Posterior vena cava (tissue), 2 donors: ENCODE measurements at places on chromosomes 13 and 19. TPM values are rescaled to one million over a fixed set of nuclear protein-coding genes. Genes with fewer than 3 reads are reported as not detected.

Gene CDK8
- 12.5 TPM for total RNA-seq

Gene GJB6
- total RNA-seq, result not detected

Gene RASIP1
- total RNA-seq, result 13.8 TPM

Gene EFNA2
- not detected for total RNA-seq

Gene CYP2A7
- total RNA-seq, result not detected

Gene TNNI3
- not detected for total RNA-seq

Gene OVOL3
- total RNA-seq, result not detected

Gene PDX1
- not detected for total RNA-seq

Gene GAPDHS
- total RNA-seq, result not detected

Gene FUT1
- total RNA-seq, result 1.5 TPM

Gene RAB20
- 11.9 TPM for total RNA-seq

Gene SBK2
- total RNA-seq, result not detected

Gene FAM216B
- total RNA-seq, result not detected

Gene VSTM2B
- total RNA-seq, result not detected

Gene OSCAR
- 3.9 TPM for total RNA-seq

Gene SPIB
- not detected for total RNA-seq

Gene ADAMTSL5
- 9.1 TPM for total RNA-seq

Gene TMEM272
- 0.14 TPM for total RNA-seq

Gene CD209
- total RNA-seq, result 23.0 TPM

Gene C19orf67
- not detected for total RNA-seq

Gene SOX1
- total RNA-seq, result not detected

Gene ZNF506
- total RNA-seq, result 23.0 TPM

Gene SYT3
- total RNA-seq, result 0.74 TPM

Gene C1QTNF9
- total RNA-seq, result 0.42 TPM

Gene DACH1
- 1.4 TPM for total RNA-seq

Gene CFAP97D2
- not detected for total RNA-seq

Gene LRRC63
- total RNA-seq, result 0.42 TPM

Gene PTGER1
- total RNA-seq, result 0.95 TPM

Gene TPGS1
- 21.0 TPM for total RNA-seq

Gene TYROBP
- 58.8 TPM for total RNA-seq

Gene C1QTNF9B
- total RNA-seq, result not detected

Gene PCDH20
- 20.9 TPM for total RNA-seq

Gene GDF15
- 4.5 TPM for total RNA-seq

Gene ZNF888
- total RNA-seq, result 2.6 TPM

Gene CGB3
- total RNA-seq, result not detected

Gene PEAK3
- total RNA-seq, result 0.90 TPM

Gene RNF113B
- not detected for total RNA-seq

Gene ZNF135
- 4.1 TPM for total RNA-seq

Gene CACNA1A
- total RNA-seq, result 1.7 TPM

Gene RFPL4AL1
- not detected for total RNA-seq

Gene SULT2B1
- not detected for total RNA-seq

Gene ZFP28
- 9.3 TPM for total RNA-seq

Gene URAD
- total RNA-seq, result not detected

Gene TMEM143
- total RNA-seq, result 6.3 TPM

Gene CLDN10
- not detected for total RNA-seq

Gene ZNF529
- total RNA-seq, result 13.9 TPM

Gene ZNF578
- total RNA-seq, result 3.1 TPM

Gene CYP2F1
- total RNA-seq, result not detected
